Neural progenitor cell (in vitro differentiated cells): ENCODE measurements at places on chromosomes 4 and X. TPM values are rescaled to one million over a fixed set of nuclear protein-coding genes. Genes with fewer than 3 reads are reported as not detected.

The AKAP14 gene
- total RNA-seq: not detected in 2 replicates

The LONRF3 gene
- 0.25 and 0.39 TPM in 2 replicates for total RNA-seq

The KLHL15 gene
- 31.3 and 46.9 TPM in 2 replicates for total RNA-seq

The DRP2 gene
- total RNA-seq: 1.4 and 2.2 TPM in 2 replicates

The SLC25A31 gene
- 0.21 TPM in 1 of 2 replicates, not detected in the other for total RNA-seq

The MAGEA2 gene
- total RNA-seq: not detected in 2 replicates

The F8A1 gene
- total RNA-seq: 5.5 and 8.7 TPM in 2 replicates

DNA sequence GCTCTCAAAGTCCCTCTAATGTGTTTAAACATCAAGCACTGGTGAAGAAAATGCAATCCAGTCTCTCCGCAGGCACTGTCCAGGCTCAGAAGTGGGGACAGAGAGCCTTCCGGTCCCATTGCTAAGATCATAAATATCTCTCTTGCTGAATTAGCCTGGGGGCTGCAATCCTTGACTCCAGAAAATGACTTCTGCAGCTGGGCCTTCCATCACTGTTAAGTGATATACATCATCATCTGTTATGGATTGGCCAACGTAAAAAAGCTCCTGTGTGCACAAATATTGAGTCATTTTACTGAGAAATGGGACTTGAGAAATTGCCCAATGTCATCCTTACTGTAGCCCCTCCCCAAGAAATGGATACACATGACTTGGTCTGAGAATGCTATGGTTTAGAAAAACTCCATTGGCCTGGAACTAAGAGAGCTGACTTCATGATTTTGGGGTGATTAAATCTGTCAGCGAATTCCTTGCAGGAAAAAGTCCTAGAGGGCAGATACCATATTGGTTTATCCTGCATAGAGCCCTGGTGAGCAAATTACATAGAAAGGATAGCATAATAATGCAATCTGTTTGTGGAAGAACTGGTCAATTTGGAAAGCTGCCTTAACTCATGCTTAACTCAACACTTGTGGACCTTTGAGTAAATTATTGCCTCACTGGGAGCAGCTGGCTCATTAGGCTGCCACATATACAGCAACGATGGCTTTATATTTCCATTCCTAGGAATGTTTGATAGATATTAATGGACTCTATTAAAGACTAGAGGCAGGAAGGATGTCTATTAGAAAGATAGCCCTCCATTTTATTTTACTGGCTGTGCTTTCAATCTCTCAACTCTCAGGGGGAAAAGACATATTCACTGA lies 346.1 kb downstream of the GBA3 start:
- no peaks in the 10 kb centered on the region for H3K4me1 ChIP-seq
- no peak overlapping the region for H3K4me3 ChIP-seq
- H3K36me3 ChIP-seq: no peaks in the 10 kb centered on the region

DNA sequence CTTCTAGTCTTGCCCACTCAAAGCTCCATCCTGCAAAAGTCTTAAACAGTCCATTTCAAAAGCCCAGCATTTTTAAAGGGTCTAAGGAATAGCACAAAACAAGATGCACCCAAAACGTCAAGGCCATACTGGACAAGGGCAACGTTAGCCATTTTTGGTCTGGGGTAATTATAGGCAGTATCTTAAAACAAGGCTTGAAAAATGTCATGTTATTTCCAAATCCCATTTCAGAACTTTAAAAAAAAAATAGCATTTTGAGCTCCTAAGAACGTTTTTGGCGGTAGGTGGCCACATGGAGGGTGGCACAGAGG lies 584 bp upstream of the TMEM165 start:
- H3K36me3 ChIP-seq: no peaks in the 10 kb centered on the region
- H3K4me3 ChIP-seq: peak overlapping the region; percentile 95
- peaks cover 15% of the 10 kb centered on the region for H3K4me1 ChIP-seq

- H3K27me3 ChIP-seq: peaks cover 17% of the 10 kb centered on the region
- H3K27ac ChIP-seq: no peak overlapping the region
- peaks cover 16% of the 10 kb centered on the region for H3K4me1 ChIP-seq
- no peaks in the 10 kb centered on the region for H3K36me3 ChIP-seq
These were observed 4.8 kb upstream of the IGFBP7 start for GRCh38 chr4:57114973-57115372.

- no peak for DNase-seq
- H3K27ac ChIP-seq: no peak overlapping the region
- H3K36me3 ChIP-seq: no peaks in the 10 kb centered on the region
- no peak overlapping the region for H3K4me3 ChIP-seq
- no peaks in the 10 kb centered on the region for H3K4me1 ChIP-seq
These were observed 14.8 kb downstream of the INTS6L start for GRCh38 chrX:135535077-135535940.

DNA sequence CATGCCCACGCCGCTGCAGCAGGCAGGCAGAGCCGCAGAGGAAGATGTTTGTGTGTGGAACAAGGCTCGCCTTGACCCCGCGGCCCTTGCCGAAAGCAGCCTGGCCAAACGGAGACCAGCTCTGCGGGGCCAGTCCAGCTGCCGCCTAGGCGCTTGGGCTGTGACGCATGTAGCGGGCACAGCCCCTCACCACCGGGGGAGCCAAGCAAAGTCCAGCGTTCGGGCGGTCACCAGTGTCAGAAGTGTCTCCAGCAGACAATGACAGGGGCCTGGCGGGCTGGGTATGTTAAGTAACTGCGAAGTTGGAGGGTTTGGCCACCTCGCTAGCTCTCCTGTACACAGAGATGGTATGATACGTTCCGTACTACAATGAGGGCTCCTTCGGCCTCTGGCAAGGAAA lies 1.3 kb downstream of the AMER1 start:
- H3K4me3 ChIP-seq: peak overlapping the region; percentile 58
- DNase-seq: peak; percentile 47
- H3K36me3 ChIP-seq: no peaks in the 10 kb centered on the region
- no peak overlapping the region for H3K27ac ChIP-seq

- no peaks in the 10 kb centered on the region for H3K36me3 ChIP-seq
- H3K27me3 ChIP-seq: no peaks in the 10 kb centered on the region
- H3K4me3 ChIP-seq: no peak overlapping the region
- DNase-seq: no peak
- H3K27ac ChIP-seq: no peak overlapping the region
These were observed 534.9 kb upstream of the DIPK2B start for GRCh38 chrX:45735571-45735970.

GRCh38 chr4:125522992-125523391 lies 208.2 kb downstream of the FAT4 start:
- H3K27me3 ChIP-seq: no peaks in the 10 kb centered on the region
- DNase-seq: peak; percentile 34
- no peak overlapping the region for H3K4me3 ChIP-seq

DNA sequence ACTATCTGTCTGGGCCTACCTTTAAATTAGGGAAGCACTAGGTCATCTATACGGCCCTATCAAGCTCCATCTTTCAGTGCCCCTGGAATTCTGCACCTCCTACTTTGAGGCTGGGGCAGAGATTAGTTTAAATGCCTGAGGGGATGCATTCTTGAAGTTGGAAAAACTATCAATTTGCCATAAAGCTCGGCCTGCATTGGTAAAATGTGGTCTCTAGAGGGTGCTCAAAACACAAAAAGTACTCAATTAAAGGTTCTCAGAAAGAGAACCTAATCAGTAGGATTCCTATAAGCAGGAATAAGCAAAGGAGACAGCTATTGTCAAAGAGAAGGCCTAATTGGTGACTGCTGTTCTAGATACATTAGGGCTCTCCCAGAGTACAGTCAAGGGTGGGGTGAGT lies 111.7 kb downstream of the AMER1 start:
- no peak overlapping the region for H3K4me3 ChIP-seq
- no peak overlapping the region for H3K27ac ChIP-seq
- no peaks in the 10 kb centered on the region for H3K4me1 ChIP-seq
- H3K36me3 ChIP-seq: no peaks in the 10 kb centered on the region
- DNase-seq: peak; percentile 34

- no peak for DNase-seq
- H3K4me1 ChIP-seq: no peaks in the 10 kb centered on the region
- no peaks in the 10 kb centered on the region for H3K27me3 ChIP-seq
These were observed 268.5 kb downstream of the ARAP2 start for GRCh38 chr4:35975617-35976355.

DNA sequence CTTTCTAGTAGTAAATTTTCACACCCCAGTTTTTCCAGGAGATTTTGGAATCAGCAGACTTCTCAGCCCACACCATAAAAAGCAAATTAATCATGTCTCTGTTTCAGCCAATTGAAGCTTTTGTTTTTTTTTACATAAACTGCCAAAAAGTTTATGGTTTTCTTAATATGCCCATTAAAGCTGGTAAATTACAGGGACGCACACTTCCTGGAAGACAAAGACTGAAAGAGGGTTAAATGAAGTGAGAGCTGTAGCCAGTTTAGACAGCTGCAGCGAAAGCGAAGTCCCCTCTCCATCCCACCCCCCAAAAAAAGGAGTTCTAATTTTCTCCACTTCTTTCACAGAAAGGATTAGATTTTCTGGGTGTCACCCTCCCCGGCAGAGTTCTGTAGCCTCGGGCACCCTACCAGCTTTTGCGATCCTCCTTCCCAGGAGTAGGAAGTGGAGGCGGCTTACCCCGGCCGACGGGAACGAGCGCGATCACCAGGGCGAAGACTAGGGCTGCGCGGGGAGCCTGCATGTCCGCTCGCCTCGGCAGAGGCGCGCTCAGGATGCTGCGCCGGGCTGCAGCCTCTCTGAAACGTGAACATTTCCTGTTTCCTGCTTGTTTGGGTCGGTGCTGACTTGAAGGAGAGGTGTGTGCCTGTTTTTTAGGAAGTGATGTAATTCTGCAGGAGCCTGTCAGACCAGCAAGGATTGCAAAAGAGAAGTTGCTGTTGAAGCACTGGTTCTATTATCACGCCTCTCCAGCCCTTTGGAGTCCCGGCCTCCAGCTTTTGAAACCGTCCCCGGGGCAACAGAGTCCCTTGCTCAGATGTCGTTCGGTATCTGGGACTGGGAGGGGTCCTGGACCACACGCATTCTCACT lies at the start of gene TMEM154:
TSS of gene TMEM154 (minus strand) at position 584 of the 868 bp plus-strand sequence. CDS start at position 520, 64 bp downstream.
- peak; percentile 80 for DNase-seq
- no peak within 1 kb of the TSS for H3K27ac ChIP-seq
- H3K4me1 ChIP-seq: peaks cover 16% of the 10 kb centered on the region
- no peaks in the 10 kb centered on the region for H3K36me3 ChIP-seq

GRCh38 chr4:16993956-16994840 lies 95.8 kb upstream of the LDB2 start:
- no peaks in the 10 kb centered on the region for H3K36me3 ChIP-seq
- peaks cover 21% of the 10 kb centered on the region for H3K4me1 ChIP-seq
- no peaks in the 10 kb centered on the region for H3K27me3 ChIP-seq
- DNase-seq: peak; percentile 42
- H3K4me3 ChIP-seq: no peak overlapping the region
- no peak overlapping the region for H3K27ac ChIP-seq

GRCh38 chrX:10240918-10241317 lies 84.1 kb downstream of the CLCN4 start:
- H3K4me1 ChIP-seq: no peaks in the 10 kb centered on the region
- no peaks in the 10 kb centered on the region for H3K36me3 ChIP-seq
- no peak for DNase-seq
- no peak overlapping the region for H3K27ac ChIP-seq
- no peak overlapping the region for H3K4me3 ChIP-seq

- H3K4me1 ChIP-seq: no peaks in the 10 kb centered on the region
- H3K27ac ChIP-seq: no peak overlapping the region
- no peak for DNase-seq
- H3K4me3 ChIP-seq: no peak overlapping the region
These were observed 26.2 kb upstream of the PAGE3 start for GRCh38 chrX:55290963-55291362.
